Upper lobe of left lung (tissue), 6 donors: ENCODE measurements at places on chromosomes 5 and 9.

DNA sequence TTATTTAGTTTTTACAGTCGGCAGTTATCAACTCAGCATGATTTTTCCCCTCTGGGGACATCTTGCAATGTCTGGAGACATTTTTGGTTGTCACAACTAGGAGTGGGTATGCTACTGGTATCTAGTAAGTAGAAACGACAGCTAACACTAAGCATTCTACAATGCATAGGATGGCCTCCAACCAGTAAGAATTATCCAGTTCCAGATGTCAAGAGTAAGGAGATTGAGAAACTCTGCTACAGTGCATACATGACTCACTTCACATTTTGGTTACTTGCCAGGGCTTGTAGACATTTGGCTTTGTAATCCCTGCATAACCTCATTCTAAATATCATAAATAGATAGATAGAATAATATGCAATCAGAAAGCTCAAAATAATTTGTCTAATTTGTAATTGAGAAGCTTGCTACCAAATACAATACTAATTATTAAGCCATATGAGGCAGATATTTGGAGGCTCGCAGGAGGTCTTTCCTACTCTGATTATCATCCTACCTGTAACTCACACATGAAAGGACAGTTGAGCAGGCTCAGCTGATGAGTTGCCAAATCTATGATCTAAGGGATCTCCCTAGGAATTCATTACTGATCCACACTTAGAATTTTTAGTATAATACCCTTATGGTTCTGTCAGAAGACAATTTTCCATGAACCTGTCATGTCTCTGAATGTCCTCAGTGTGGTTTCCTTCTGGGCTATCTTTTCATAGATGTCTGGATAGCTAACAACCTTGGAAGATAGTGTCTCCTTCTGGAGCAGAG, 346.9 kb upstream of the TLE4 start:
- DNase-seq = no peak

- no peak for DNase-seq
These were observed 641.1 kb downstream of the ISL1 start for GRCh38 chr5:52024359-52024758.

DNA sequence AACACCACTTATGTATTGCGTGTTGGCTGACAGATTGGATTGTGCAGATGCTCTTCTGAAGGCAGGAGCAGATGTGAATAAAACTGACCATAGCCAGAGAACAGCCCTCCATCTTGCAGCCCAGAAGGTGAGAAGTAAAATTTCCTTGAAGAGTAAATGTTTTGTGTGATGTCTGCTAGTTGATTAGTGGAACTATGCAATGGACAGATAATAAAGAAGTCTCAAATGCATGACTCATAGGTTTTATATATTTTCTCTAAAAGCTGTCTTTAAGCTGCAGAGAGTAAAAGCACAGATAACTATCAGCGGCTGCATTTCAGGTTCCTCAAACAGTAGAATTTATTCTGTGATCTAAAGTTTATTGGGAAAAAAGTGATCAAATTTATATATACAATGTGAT, 27.4 kb downstream of the INVS start:
- no peak for DNase-seq

DNA sequence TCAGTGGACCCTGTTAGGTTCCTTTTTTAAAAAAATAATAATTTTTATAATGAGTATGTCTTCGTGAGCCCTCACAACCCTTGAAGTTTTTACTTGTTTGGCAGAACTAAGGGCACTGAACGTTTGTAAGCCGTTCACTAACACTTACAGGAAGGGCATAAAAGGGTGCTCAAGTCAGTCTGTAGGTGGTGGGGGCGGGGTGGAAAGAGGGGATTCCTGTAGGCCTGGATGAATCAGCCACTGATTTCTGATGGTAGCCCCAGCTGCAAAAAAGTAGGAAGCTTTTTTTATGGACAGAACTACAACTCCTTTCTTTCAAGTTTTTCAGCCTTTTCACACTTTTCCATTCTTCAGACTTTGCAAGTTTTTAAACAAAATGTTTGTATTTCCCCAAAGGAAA, 35.8 kb downstream of the PIK3R1 start:
- DNase-seq = no peak

- DNase-seq = no peak
These were observed 66.8 kb upstream of the RNF130 start for GRCh38 chr5:180138214-180138975.

DNA sequence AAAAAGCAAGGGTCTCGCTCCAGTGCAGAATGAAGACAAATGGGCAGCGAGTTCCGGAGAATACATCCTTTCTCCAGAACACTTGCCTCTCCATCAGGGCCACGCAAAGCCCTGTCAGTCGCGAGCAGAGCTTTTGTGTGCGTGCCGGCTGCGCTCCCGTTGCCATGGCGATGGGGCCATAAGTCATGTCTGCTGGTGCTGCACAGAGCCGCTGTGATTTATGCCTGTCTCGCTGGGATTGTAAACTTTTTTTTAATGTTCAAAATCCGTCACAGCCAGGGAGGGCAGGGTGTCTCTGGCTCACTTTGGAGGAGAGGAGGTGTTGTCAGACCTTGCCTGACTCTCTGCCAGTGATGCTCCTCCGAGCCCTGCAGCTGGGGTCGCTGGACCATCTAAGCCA, 272.7 kb downstream of the TRIM32 start:
- DNase-seq = no peak

DNA sequence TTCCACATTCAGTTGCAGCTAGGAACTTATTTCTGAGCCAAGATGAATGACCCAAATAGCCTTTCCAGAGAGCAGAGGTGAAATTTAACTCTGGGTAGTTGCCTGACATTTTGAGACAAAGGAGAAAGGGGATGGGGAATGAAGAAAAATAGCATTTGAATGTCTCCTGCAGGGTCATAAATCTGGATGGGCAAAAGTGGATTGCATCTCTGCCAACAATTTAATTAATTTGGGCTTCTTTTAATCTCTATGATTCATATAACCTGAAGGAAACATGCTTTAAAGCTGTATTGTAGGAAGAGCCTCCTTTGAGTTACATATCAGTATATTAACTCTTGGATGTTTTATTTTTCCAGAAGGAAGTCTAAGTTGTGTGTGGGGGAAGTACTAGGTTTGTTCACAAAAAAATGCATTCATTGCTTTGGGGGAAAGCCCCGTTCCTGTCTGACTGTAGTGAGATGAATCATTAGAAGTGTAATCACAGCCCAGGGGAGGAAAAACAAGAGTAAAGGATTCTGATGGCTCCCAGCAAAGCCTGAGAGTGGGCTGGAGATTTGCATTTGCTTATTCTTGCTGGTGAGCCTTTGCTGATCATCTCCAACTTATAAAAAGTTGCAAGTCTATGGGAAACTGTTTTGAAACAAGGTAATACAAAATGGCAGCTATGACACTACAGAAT, 133.0 kb upstream of the IQGAP2 start:
- DNase-seq = no peak

DNA sequence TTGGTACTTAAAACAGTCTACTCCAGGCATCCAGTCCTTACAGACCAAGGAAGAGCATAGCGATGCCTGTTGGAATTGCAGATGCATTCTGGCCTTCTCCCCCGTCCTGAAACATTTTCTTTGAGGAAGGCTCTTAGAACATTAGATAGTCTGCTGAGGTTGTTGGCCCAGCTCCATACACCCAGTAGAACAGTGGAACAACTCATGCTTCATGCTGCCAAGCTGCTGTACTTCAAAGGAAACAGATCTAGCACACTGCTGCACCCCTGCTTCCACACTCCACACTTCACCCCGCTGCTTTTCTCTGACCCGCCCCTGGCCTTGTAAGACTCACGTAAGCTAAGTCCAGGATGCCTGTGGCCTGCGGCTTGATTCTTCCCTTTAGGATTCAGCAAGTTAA, 33.4 kb upstream of the NCS1 start:
- DNase-seq = no peak

DNA sequence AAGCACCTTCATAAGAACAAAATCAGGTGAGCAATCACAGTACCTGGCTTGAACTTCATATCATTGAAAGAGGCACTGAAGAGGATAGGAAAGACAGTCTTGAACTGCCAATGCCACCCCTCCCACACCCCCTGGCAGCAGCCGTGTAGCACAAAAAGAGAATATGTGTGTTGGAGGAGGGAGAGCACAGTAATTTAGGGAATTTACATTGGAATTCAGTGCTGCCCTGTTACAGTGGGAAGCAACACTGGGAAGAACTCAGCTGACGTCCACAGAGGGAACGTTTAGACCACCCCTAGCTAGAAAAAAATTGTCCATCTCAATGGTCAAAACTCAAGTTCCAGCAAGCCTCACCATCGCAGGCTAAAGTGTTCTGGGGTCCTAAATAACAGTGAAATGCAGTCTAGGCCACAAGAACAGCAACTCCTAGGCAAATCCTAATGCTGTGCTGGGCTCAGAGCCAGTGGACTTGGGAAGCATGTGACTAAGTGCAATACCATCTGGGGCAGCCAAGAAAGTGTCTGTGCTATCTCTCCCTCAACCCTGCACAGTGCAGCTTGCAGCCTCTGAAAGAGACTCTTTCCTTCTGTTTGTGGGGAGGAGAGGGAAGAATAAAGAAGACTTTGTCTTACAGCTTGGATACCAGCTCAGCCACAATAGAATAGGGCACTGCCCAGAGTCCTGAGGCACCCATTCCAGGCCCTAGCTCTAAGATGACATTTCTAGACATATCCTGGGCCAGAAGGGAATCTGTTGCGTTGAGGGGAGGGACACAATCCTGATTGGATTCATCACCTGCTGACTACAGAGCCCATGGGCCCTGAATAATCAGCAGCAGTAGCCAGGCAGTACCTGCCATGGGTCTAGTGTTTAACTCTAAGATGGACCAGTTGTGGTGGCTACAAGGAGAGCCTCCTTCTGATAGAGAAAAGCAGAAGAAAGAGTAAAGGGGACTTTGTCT, 62.1 kb upstream of the VLDLR start:
- no peak for DNase-seq

GRCh38 chr5:118439831-118440230, 548.5 kb downstream of the DTWD2 start:
- DNase-seq = no peak

DNA sequence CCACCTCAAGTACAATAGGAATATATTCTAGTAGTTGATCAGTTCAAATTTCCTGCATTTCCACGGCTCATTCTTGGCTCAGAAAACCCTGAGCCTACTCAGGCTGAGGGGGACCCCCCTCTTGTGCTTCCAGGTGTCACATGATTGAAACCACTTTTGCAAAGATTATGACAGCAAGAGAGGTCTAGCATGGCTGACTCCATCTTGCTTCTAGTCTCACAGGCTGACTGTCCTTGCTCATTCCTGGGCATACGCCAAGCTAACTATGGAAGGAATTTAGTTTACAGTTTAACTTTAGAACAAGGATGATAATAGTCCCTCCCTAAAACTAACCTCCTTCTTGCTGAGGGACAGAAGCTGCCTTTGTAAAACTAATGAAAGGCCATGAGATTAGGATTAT, 154.1 kb downstream of the SNX18 start:
- DNase-seq = no peak

GRCh38 chr5:35371951-35372426, 141.7 kb upstream of the PRLR start:
- DNase-seq = no peak
